ENCODE measurements at places on chromosomes 3 and 15. TPM values are rescaled to one million over a fixed set of nuclear protein-coding genes. Genes with fewer than 3 reads are reported as not detected.

ROBO2 gene
- total RNA-seq: 51.3 TPM

DNA sequence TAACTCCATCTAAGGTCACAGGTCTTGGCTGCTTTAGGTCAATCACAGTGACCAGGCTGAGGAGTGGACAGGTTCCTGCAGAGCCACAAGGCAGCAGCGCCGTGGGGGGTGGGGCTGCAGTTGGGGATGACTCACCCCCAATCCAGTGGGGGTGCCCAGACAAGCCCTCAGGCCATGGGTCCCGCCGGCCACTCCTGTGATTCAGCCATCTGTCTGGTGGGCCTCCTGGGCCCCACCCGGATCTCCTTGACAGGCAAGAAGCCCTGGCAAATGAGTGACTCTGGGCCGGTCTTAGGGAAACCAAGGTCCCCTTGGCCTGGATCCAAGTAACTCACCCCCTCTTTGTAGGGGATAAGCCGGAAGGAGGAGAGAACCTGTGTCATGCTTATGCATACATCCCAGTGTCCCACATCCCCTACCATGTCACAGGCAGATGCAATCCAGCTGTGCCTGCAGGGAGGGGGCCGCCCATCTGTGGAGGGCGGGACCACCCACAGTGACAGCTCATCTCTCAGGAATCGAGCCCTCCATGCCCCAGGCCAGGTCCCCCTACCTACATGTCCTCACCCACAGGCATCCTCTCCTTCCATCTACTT is 495 bp upstream of the COL7A1 start:
- H3K4me3 ChIP-seq: peak overlapping the region; percentile 49
- peaks cover 6% of the 10 kb centered on the region for H3K4me1 ChIP-seq
- peak; percentile 69 for DNase-seq
- peak overlapping the region; percentile 98 for H3K27ac ChIP-seq

CLCN2 gene
- 20.8 TPM for total RNA-seq

CSTA gene
- 1.4 TPM for total RNA-seq

GRCh38 chr3:10262027-10262426 is 13.8 kb downstream of the TATDN2 start:
- H3K36me3 ChIP-seq: no peaks in the 10 kb centered on the region
- DNase-seq: no peak
- H3K27me3 ChIP-seq: no peaks in the 10 kb centered on the region
- no peak overlapping the region for H3K4me3 ChIP-seq
- H3K27ac ChIP-seq: peak overlapping the region; percentile 4

GRCh38 chr3:69410301-69410700 is 24.4 kb upstream of the FRMD4B start:
- peak; percentile 63 for DNase-seq
- H3K36me3 ChIP-seq: no peaks in the 10 kb centered on the region
- no peak overlapping the region for H3K27ac ChIP-seq
- H3K4me1 ChIP-seq: no peaks in the 10 kb centered on the region
- H3K4me3 ChIP-seq: no peak overlapping the region

GRCh38 chr3:37990527-37990926 is at the start of gene VILL:
TSS of gene VILL (plus strand) at chr3:37990786. CDS start at chr3:37993673, 2,887 bp downstream.
- H3K4me3 ChIP-seq: no peak within 1 kb of the TSS
- no peak within 1 kb of the TSS for H3K27ac ChIP-seq
- peaks cover 5% of the 10 kb centered on the region for H3K4me1 ChIP-seq
- no peak for DNase-seq

GRCh38 chr3:107523289-107523538 is 452 bp downstream of the BBX start:
- no peak for DNase-seq
- H3K4me3 ChIP-seq: peak overlapping the region; percentile 69
- no peaks in the 10 kb centered on the region for H3K27me3 ChIP-seq
- H3K27ac ChIP-seq: peak overlapping the region; percentile 93

MCF2L2 gene
- 1.5 TPM for total RNA-seq

GRCh38 chr15:85649372-85649771 is 145.4 kb downstream of the KLHL25 start:
- H3K4me1 ChIP-seq: peaks cover 11% of the 10 kb centered on the region
- H3K36me3 ChIP-seq: no peaks in the 10 kb centered on the region
- DNase-seq: peak; percentile 40
- H3K27me3 ChIP-seq: no peaks in the 10 kb centered on the region

- H3K27me3 ChIP-seq: no peaks in the 10 kb centered on the region
- H3K4me3 ChIP-seq: no peak overlapping the region
- H3K27ac ChIP-seq: no peak overlapping the region
- no peaks in the 10 kb centered on the region for H3K36me3 ChIP-seq
Observed at GRCh38 chr3:18717598-18717997, 292.5 kb upstream of the SATB1 start.

GRCh38 chr3:95901948-95902347 is 912.4 kb upstream of the EPHA6 start:
- H3K4me1 ChIP-seq: no peaks in the 10 kb centered on the region
- no peaks in the 10 kb centered on the region for H3K27me3 ChIP-seq
- no peak overlapping the region for H3K27ac ChIP-seq
- no peaks in the 10 kb centered on the region for H3K36me3 ChIP-seq
- no peak overlapping the region for H3K4me3 ChIP-seq
- DNase-seq: no peak

DNA sequence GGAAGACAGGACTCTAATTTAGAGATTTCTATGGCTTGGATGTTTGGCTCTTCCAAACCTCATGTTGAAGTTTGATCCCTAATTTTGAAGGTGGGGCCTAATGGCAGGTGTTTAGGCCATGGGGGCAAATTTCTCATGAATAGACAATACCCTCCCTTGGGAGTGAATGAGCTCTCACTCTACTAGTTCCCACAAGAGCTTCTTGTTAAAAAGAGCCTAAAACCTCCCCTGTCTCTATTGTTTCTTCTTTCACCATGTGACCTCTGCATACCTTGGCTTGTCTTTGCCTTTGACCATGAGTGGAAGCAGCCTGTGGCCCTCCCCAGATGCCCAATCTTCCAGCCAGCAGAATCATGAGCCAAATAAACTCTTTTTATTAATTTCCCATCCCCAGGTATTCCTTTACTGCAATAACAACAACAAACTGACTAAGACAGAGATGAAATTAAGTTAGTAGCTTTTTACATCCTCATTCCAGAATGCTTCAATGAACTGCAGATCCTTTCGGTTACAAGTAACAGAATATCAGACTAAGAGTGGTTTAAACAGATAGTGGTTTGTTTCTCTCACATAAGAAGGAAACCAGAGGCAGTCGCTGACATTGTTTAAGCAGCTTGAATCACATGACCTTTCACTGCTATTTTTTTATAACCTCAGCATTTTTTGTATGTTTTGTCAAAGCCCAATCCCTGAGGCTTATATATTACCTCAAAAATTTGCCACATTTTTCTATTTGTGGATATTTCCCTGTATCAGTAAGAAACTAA is 1013.3 kb upstream of the SEMA6D start:
- no peaks in the 10 kb centered on the region for H3K36me3 ChIP-seq
- DNase-seq: no peak
- H3K4me1 ChIP-seq: no peaks in the 10 kb centered on the region
- H3K27me3 ChIP-seq: no peaks in the 10 kb centered on the region
- H3K4me3 ChIP-seq: no peak overlapping the region
- no peak overlapping the region for H3K27ac ChIP-seq

ZBED2 gene
- total RNA-seq: 0.35 TPM

DNA sequence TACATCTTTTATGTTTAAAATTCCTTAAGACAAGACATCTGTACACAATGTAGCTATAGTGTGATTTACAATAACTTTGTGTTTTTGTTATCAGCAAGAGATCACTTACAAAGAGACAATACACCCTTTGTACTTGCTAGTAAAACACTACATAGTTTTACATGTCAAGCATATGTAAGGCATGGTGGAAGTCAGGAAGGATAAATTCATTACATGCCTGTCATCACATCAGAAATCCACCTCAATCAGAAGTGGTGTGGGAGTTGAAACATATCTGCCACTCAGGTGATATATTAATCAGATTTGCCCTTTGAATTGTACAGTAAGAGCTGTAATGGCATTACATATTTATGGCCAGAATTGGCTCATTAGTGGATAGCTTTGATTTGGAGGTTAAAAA is 95.5 kb downstream of the MBNL1 start:
- DNase-seq: no peak
- H3K36me3 ChIP-seq: no peaks in the 10 kb centered on the region
- no peaks in the 10 kb centered on the region for H3K27me3 ChIP-seq

DNA sequence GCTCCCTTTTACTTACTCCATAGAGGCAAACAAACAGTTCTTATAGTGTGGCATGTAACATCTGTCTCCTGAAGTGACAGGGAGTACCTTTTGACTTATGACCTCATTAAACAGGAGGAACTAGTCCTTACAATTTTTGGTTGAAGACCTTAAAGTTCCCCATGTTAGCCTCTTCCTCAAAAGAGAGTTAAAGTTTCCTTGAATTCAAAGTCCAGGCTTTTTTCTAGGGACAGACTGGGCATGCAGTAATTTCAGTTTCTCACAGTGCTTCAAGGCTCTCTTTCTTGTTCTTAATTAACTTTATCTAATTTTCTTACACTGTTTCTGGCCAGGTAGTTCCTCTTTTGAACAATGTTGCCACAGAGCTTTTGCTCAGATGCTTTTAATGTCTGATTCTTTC is 12.1 kb downstream of the GOLM2 start:
- no peak for DNase-seq
- H3K4me1 ChIP-seq: no peaks in the 10 kb centered on the region
- H3K27ac ChIP-seq: no peak overlapping the region
- no peaks in the 10 kb centered on the region for H3K27me3 ChIP-seq
- no peak overlapping the region for H3K4me3 ChIP-seq

DNA sequence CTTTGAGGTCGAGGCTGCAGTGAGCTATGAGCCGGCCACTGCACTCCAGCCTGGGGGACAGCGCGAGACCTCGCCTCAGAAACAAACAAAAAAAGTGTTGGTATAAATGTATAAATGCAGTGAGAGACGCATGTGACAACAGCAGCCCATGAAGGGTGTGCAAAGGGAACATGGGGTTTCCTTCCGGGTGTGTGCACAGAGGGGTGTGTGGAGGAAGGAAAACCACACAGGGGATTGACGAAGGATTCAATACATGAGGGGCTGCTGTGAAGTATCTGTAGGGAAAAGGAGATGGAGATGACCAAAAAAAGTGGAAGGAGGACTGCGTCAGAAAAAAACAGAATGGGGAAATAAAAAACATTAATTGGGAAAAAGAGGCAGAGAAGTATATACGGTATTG is 1.1 kb downstream of the MTFMT start:
- no peaks in the 10 kb centered on the region for H3K27me3 ChIP-seq
- peak overlapping the region; percentile 5 for H3K27ac ChIP-seq
- no peaks in the 10 kb centered on the region for H3K36me3 ChIP-seq

GRCh38 chr15:93895976-93896770 is 335.2 kb upstream of the MCTP2 start:
- no peak overlapping the region for H3K4me3 ChIP-seq
- no peak overlapping the region for H3K27ac ChIP-seq
- H3K4me1 ChIP-seq: no peaks in the 10 kb centered on the region
- no peak for DNase-seq

DNA sequence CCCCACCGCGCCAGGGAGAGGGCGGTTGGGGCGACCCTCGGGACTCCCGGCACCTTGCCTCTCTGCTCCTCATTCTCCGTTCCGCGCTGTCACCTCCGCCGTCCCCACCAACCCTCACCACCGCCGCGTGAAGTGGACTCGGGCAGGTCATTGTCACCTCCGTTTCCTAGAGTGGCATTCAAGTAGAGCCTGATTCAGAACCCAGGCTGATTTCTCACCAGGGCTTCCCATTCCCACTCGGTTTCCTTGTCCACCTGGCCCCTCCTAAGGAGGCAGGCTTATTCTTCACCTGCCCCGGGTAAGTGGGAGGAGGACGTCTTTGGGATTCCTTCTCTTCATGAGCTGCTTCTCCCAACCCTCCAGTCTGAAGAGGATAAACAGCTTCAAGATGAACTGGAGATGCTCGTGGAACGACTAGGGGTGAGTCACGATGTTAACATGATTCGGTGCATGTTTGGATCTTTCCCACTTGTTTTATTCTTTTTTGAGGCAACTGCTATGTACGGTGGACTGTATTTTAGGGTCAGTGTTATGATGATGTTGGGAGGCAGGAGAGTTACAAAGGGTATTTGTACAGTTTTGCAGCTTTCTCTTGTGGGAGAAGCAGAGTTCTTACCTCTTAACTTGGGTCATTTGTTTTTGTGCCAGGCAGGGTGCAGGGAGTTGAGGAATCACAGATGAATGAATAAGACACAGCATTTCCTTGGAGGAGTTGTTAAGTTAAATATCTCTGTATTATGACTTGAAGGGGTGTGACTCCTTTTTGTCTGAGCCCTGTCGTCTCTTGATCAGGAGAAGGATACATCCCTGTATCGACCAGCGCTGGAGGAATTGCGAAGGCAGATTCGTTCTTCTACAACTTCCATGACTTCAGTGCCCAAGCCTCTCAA is 692 bp downstream of the PSMD2 start:
- no peaks in the 10 kb centered on the region for H3K4me1 ChIP-seq
- peak overlapping the region; percentile 82 for H3K4me3 ChIP-seq
- H3K36me3 ChIP-seq: no peaks in the 10 kb centered on the region

DNA sequence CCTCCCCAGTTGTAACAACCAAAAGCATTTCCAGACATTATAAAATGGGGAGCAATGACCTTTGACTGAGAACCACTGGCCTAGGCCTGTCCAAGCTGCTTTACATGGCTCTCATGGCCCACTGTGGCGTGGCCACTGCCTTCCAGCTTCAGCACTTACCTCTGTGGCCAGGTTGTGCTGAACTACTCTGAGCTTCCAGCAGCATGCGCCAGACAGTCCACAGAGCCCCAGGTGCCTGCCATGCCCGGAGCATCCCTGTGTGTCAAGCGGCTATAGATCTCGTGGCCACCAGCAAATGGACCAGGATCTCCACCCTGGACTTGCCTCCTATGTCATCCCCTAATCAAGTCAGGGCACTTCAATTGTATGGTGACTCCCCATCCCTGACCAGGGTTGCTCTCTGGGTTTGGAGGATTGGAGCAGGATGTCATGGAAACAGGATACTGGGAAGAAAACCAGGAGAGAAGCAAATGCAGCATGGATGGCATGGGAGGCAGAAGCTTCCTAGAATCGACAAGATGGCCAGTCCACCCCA is 199.7 kb downstream of the UACA start:
- H3K4me1 ChIP-seq: no peaks in the 10 kb centered on the region
- H3K27ac ChIP-seq: no peak overlapping the region
- no peak overlapping the region for H3K4me3 ChIP-seq
- no peaks in the 10 kb centered on the region for H3K27me3 ChIP-seq
- DNase-seq: no peak
- H3K36me3 ChIP-seq: no peaks in the 10 kb centered on the region

HES1 gene
- 33.4 TPM for total RNA-seq

- H3K4me1 ChIP-seq: no peaks in the 10 kb centered on the region
- no peak overlapping the region for H3K4me3 ChIP-seq
- no peaks in the 10 kb centered on the region for H3K27me3 ChIP-seq
- no peaks in the 10 kb centered on the region for H3K36me3 ChIP-seq
Observed at GRCh38 chr3:115960799-115961198, 337.5 kb downstream of the GAP43 start.

RSRC1 gene
- total RNA-seq: 24.1 TPM

- DNase-seq: no peak
- H3K4me1 ChIP-seq: no peaks in the 10 kb centered on the region
- H3K4me3 ChIP-seq: no peak overlapping the region
- no peaks in the 10 kb centered on the region for H3K36me3 ChIP-seq
Observed at GRCh38 chr15:36278219-36278618, 301.2 kb upstream of the CDIN1 start.

GRCh38 chr15:33810806-33811205 is 157.5 kb upstream of the CHRM5 start:
- H3K4me1 ChIP-seq: no peaks in the 10 kb centered on the region
- no peak overlapping the region for H3K4me3 ChIP-seq
- H3K36me3 ChIP-seq: no peaks in the 10 kb centered on the region

GRCh38 chr3:186406669-186407635 is 44.9 kb upstream of the DGKG start:
- H3K36me3 ChIP-seq: no peaks in the 10 kb centered on the region
- H3K27ac ChIP-seq: peak overlapping the region; percentile 86
- H3K27me3 ChIP-seq: no peaks in the 10 kb centered on the region
- no peaks in the 10 kb centered on the region for H3K4me1 ChIP-seq
- no peak overlapping the region for H3K4me3 ChIP-seq

EXD1 gene
- not detected for total RNA-seq

All from uterus (tissue), 4 donors.